ENCODE measurements at places on chromosomes 16 and 17.
A peak's percentile ranks its signal among the peaks of the same experiment; 100 is the strongest.

- no peak for DNase-seq
Observed at GRCh38 chr17:61238455-61238933, 161.1 kb upstream of the TBX2 start.

GRCh38 chr17:75404223-75404730 is 1.2 kb downstream of the GRB2 start:
- DNase-seq, result peak; percentile 59

DNA sequence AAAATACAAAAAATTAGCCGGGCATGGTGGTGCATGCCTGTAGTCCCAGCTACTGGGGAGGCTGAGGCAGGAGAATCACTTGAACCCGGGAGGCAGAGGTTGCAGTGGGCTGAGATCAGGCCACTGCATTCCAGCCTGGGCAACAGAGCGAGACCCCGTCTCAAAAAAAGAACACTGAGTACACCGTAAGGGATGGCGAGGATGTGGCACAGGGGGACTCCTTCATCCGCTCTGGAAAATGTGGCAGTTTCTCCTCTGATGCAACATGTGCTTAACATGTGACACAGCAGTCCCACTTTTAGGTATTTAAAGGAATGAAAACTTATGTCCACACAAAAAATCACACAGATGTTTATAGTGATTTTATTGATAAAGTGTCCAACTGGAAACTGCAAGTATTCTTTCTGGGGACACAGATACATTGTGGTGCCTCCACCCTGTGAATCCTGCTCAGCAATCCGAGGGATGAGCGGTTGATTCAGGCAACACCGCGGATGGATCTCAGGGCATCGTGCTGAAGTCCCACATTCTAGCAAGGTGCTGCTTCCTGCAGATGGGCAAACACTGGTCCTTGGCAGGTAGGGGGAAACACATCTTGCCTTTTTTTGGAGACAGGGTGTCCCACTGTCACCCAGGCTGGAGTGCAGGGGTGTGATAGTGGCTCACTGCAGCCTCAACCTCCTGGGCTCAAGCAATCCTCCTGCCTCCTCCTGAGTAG is 3.5 kb upstream of the C16orf95 start:
- DNase-seq, result no peak

GRCh38 chr16:66906916-66907836 is 11.5 kb downstream of the CDH16 start:
- no peak for DNase-seq

DNA sequence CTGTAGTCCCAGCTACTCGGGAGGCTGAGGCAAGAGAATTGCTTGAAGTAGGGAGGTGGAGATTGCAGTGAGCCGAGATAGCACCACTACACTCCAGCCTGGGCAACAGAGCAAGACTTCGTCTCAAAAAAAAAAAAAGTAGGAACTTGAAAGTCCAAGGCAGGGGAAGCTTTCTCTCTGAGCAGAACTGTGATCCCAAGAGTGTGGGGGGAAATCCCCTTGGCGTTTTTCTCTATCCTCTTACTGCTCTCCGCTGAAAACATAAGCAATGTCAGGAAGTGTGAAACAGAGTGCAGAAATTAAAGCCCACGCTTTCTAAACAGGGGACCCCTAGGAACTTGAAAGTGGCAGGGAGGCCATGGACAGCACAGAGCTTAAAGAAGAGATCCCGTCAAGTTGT is 9.8 kb upstream of the CMTM3 start:
- no peak for DNase-seq

GRCh38 chr17:71922439-71922838 is 198.4 kb upstream of the SOX9 start:
- DNase-seq, result no peak

GRCh38 chr17:31266042-31266441 is 31.0 kb downstream of the OMG start:
- DNase-seq, result no peak

DNA sequence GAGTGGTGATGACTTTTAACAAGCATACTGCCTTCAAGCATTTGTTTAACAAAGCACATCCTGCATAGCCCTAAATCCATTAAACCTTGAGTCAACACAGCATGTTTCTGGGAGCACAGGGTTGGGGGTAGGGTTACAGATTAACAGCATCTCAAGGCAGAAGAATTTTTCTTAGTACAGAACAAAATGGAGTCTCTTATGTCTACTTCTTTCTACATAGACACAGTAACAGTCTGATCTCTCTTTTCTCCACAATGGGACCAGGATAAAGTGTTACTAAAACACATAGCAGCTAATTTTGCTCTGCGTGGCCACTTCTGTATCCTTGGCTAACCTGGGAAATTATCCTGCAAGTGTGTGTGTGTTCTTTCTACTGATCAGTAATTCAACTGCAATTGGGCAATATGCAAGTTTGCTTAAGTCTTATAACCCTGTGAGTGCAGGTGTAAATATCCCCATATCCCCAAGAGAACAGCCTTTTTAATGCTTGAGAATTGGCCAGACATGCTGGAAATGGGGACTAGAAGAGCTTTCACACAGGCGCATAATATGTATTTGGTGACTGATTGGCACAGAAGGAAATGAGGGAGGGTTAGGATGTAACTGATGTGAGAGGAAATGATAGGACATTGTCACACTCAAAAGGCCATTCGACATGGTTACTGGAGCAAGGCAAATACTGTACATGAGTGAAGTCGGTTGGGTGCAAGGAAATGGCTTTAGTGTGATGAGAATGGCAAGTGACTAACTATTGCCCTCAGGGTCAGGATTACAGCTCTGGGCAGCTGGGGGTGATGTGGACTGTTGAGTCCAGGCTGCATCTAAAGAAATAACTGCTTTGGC is 10.8 kb upstream of the ANKS4B start:
- no peak for DNase-seq

DNA sequence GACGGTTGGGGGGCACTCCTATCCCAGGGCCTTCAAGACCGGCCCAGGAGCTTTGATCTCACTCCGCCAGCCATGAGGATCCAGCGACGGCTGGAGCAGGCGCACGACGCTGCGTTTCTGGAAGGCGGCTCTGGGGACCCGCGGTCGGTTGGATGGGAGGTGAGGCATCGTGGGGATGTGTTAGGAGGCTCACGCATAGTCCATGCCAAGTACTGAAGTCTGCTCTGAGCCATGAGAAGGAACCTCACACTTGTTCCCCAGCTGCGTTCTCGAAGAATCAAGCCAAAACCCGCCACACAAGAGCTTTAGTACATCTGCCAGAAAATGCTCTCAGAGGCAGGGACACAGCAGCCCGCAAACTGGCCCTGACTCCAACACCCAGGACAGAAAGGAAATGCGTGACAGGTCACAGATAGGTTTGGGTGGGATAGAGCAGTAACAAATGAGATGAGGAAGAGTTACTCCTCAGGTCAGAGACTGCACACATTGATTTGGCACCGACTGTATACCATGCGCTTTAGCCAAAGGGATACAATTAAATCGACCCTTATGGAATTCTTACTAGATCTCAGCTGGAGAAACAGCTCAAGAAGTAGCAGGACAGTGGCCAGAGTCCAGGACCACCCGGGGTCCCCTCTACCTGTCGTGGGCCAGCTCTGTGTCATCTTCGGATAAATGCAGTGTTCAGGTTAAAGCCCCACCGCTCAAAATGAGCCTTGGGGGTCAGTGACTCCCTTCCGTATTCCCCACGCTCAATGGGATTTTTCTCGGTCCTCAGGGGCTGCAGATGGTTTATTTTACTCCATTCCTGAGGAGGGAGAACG is 6.7 kb upstream of the GSG1L start:
- DNase-seq, result no peak

DNA sequence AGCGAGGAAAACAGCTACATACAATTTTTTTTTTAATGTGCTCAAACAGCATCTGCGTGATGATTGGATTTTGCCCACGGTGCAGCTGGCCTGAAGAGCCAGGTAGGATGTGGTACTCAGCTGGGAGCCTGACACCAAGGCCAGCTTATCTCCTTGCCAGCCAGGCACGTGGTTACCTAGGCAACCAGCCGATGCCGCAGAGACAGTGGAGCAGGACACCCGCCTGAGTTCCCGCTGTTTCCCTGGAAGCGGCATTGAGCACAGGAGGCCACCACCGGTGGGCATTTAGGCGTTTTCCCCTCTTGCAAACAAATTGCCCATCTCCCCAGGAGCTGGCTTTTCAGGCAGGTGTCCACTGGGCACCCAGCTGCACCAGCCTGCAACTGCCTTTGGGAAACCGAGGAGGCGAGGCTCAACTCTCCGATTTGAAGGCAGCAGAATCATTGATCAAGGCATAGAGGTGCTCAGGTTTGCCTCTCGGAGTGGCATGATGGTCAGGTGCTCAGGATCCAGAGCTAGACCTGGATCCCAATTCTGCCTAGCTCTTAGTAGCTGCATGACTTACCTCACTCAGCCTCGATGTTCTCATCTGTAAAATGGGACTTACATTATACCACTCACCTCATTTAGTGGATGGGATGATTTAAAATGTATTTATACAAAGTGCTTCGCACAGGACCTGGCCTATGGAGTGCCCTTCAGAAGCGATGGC is 137.5 kb upstream of the PLCG2 start:
- no peak for DNase-seq

GRCh38 chr16:56019274-56019673 is 144.1 kb upstream of the CES5A start:
- DNase-seq, result no peak

DNA sequence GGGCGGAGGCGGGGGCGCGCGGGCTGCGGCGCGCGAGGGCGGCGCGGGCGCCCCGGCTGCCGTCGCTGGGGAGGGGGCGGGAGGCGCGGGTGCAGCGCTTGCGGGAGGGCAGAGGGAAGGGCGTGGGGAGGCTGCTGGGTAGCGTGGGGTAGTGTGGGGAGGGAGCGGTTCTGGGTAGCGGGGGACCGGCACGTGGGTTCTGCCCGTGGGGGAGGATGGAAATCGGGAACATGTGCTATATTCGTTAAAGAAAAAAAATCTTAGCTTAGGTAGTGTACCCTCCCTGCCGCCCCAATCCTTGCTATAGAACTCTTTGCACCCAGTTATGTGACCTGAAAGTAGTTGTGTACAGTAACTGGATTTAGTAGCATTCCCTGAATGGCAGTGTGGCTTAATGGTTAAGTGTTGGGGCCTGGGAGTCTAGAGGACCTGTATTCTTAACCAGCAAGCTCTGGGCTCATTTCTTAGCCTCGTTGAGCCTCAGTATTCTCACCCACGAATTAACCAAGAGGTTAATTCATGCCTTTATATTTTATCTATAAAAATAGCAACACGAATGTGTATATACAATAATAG is 646 bp downstream of the RABEP1 start:
- DNase-seq, result peak; percentile 49

DNA sequence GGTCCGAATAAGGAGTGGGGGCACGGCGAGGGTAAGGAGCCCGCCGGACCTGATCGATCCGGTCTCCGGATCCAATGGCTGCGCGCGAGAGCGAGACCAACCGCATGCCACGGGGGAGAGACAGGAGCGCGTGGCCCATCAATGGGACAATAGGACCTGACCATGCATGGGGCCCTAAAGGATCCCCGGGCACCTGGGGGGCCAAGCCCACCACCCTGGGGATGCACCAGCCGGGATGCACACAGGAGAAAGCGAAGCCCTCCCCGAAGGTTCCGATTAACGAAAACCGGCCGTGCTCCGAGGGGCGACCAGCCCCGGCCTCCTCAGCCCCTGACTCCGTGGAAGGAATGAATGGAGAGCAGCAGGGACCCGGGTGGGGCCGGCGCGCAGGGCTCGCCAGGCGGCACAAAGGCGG is 525 bp downstream of the JPT1 start:
- peak; percentile 42 for DNase-seq

DNA sequence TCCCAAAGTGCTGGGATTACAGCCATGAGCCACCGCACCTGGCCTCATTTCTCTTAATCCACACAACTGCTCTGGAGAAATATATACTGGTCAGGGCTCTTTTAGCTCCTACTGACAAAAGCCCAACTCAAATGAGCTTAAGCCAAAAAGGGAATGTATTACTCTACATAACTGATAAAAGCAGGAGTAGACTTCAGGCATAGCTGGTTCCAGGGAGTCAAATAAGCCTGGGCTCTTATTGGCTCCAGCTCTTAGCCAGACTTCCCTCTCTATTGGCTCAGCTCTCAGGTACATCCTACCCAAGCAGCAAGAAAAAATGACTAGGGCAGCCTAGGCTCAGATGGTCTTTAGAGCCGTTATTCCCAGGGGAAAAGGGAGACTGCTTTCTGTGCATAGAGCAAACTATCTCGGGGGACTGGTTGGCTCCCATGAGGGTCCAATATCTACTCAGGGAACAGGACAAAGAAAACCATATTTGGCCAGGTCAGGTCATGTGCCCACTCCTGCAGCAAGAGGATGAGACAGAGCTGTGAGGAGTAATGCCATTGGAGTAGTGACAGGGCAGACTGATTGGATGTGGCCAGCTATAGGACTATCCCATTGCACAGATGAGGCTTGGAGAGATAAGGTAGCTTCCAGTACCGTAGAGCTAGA is 21.2 kb downstream of the TBX2 start:
- DNase-seq, result no peak

GRCh38 chr16:86251682-86252081 is 258.6 kb upstream of the FOXF1 start:
- no peak for DNase-seq

- no peak for DNase-seq
Observed at GRCh38 chr17:11565591-11565990, 32.7 kb upstream of the DNAH9 start.

- no peak for DNase-seq
Observed at GRCh38 chr16:89584768-89585549, 9.4 kb downstream of the CPNE7 start.

DNA sequence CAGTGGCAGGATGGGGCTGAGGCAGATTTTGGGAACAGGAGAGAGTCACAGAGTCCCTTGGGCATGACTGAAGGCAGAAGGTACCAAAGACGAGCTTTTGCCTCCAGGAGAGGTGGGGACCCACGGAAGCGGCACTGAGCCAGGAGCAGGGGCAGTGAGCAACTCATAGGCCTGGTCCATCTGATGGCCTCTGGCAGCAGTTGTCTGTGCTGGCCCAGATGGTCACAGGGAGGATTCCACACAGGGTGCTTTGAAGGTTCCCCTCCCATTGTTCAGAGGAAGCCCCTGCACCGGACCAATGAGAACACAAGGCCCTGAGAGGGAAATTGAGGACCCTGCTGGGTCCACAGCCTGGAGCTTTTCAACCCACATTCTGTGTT is 360.3 kb upstream of the TNRC6C start:
- DNase-seq, result no peak

DNA sequence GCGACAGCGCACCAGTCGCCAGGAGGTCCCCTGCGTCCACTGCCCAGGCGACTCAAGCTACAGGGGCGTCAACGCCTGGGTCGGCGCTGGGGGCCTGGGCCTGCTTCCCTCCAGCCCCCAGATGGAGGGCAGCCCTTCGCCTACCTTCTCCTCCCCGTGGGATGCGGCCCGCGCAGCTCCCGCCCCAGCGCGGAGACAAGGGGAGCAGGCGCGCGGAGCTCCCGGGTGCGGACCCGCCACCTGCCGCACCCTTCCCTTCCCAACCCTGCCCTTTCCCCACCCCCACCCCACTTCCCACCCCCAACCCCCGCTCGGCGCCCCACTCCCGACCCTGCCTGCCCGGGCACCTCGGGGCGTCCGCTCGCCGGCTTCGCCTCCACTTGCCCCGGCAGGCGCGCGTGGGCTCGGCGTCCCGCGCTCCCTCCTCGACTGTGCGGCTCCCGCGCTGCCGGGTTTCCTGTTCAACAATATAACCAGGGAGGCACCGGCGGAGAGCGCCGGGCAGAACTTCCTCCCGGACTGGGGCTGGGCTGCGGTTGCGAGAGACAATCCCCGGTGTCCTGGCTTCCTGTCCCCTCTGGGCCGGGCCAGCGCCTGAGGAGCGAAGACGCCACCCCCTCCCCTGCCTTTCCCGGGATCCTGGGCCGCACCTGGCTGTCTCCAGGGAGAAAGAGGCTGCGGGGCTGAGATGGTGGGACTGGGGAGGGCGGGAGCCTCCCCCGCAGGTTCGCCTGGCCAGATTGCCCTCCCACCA is at the start of gene ARHGAP27:
TSS of gene ARHGAP27 (minus strand) at position 466 of the 754 bp plus-strand sequence. CDS start 2,591 bp downstream, outside the sequence.
- DNase-seq, result no peak

- DNase-seq, result peak; percentile 17
Observed at GRCh38 chr17:44069974-44070454, 521 bp upstream of the G6PC3 start.

- DNase-seq, result no peak
Observed at GRCh38 chr16:22681554-22682291, 132.2 kb upstream of the HS3ST2 start.

All from activated naive CD8-positive, alpha-beta T cell treated with anti-CD3 and anti-CD28 coated beads, Interleukin-2, amount 50 U/mL, for 24 hours (primary cell).